Activated CD8-positive, alpha-beta memory T cell treated with anti-CD3 and anti-CD28 coated beads, Interleukin-2, amount 10 ng/mL, durations not matched to agents 7 days and 5 days (primary cell): ENCODE measurements at places on chromosomes 5 and 9. TPM values are rescaled to one million over a fixed set of nuclear protein-coding genes. Genes with fewer than 3 reads are reported as not detected.

GRCh38 chr5:31850981-31851689, 212.2 kb downstream of the PDZD2 start:
- no peak for DNase-seq

GRCh38 chr9:115133649-115134048, 15.7 kb upstream of the TNC start:
- DNase-seq = no peak

DNA sequence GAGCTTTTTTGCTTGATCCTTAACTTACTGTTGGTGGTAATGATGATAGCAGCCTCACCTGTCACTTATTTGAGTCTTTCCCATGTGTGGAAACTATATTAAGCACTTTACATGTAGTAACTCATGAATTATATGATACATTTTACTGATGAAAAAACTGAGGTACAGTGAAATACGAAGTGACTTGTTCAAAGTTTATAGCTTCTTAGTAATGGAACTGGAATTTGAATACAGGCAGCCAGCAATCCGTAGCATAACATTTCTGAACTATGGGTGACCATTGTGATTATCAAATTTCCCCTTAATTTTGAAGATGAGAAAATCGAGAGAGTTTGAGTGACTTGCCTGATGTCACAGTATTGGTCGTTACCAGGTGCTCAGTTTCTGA, 17.3 kb downstream of the SCAMP1 start:
- no peak for DNase-seq

GRCh38 chr9:35395076-35395705, 94.7 kb upstream of the RUSC2 start:
- peak; percentile 38 for DNase-seq

- DNase-seq = peak; percentile 77
Measured at GRCh38 chr5:55344392-55344992, 36.7 kb downstream of the MTREX start.

DNA sequence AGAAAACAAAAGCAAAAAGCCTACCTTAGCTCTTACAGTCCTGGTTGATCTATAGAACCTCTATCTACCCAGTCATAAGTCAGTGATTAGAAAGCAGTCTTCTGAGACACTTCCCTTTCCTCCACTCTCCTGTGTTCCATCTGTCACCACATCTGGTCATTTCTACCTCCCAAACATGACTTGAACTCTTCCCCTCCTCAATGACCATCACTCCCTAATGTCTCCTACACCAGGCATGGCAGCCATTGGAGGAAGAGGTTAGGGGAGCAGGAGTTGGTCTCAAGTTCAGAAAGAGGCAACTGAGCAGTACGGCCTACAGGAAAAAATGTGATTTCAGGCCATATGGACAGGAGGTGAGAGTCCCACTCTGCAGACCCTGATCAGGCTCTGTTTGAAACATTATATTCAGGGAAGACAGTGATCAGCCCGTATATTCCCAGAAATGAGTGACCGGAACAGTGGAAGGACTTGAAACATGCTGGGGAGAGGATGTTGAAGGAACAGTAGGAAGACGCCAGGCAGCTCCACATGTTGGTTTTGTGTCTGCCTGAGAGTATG, 12.0 kb downstream of the ABLIM3 start:
- DNase-seq = no peak

- no peak for DNase-seq
Measured at GRCh38 chr9:94725293-94725692, 1.2 kb upstream of the AOPEP start.

DNA sequence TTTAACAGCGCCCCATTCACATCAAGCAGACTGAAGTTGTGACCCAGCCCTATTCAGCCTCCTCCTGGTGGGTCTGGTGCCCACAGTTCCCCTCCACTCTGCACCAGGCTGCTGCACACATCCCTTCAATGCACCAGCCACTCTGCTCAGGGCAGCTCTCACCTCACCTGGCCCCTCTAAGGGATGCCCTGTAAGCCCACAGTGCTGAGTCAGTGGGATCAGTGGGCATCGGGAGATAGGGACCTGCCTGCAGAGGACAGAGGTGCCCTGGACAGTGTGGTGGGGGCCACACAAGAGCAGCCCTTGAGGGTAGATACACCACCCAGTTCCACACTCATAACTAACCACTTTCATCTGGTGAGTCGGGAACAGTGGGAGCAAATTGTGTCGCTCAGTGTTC, 38.3 kb upstream of the S1PR3 start:
- peak; percentile 8 for DNase-seq

DNA sequence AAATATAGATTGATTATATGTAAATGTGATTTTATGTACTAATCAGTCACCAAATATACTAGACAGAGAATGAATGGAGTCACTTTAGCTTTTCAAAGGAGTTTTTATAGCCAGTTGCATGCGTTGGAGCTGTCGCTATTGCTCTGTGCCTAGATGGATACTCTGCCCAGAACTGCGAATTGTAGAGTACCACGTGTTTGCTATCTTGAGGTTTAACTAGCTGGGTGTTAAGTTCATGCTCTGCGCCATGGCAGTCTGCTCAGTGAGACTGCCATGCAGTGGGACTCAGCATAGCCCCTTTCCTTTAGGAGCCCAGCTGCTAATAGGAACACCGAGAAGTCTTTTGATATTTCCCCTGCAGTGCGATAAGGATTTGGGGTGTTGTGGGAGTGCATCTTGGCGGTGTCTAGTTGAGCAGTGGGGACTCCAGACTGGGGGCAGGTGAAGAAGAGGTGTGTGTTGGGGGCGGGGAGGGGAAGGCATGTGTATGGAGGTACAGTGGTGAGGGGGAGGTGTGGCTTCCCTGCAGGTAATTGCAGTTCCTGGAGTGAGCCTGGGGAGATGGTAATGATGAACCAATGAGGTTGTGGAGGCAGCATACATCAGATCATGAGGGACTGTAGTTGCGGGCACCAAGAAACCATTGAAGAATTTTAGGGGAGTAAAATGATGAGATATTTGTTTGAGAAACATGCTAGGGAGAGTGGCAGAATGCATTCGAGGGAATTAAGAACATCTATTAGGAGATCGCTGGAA, 118.9 kb downstream of the TRIO start:
- no peak for DNase-seq

DNA sequence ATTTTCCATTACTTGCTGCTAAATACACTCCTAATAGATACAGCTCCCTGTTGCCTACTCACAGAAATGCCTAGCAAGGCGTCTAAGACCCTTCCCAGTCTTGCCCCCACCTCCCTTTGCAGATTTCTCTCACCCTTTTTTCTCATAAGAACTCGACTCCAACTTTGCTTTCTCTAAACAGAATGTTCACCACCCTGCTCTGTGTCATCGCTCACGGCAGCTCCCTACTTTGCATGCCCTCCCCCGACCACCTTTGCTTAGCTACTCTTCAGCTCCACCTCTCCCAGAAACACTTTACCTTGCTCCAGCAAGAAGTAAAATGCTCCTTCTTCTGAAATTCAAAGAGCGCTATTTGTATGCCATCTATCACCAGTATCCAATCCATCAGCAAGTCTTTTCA, 15.2 kb upstream of the PPP1R2B start:
- no peak for DNase-seq

DNA sequence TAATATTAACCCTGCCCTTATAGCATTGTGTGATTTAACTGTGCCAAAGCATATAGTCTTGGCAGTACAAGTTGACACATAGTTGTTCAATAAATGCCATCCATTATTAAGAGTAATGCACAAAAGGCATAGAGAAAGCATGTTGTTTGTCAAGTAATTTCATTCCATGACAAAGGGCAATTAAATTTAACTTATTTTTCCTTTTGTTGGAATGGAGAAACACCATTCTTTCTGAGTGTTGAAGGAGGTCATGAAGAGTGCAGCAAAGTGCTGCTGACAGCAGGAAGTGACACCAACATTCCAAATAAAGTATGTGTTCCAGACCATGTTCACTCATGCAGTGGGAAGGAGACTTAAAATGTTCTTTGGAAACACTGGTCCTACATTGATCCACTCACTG, 29.1 kb downstream of the ANKDD1B start:
- no peak for DNase-seq

DNA sequence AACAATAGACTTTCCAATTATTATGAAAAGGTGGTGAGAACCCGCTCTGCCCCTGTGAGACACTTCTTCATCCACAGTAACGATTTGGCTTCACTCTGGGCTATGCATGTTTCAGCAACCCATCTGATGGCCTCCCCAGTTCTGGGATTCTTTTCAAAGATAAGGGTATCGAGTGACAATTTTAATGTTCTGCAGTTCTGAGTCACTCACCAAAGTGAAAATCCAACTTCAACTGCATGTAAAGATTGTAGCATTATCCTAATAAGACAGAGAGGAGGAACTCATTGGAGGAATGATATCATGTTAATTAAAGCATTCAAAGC, 1078.3 kb upstream of the SEMA6A start:
- DNase-seq = no peak

DNA sequence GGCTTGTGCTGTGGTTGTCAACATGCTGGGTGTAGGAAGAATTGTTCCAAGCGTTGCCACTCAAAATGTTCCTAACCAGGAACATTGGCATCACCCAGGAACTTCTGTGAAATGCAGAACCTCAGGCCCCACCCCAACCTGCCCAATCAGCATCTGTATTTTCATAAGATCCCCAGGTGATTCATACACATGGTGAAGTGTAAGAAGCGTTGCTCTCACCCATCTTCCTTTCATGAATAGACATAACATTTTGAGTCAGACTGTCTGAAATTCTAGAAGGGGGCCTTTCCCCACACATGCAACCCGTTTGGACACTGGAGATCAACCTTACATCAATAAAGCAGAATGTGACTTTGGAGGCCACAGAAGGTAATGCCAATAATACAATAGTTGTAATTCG, 9.3 kb upstream of the AFAP1L1 start:
- no peak for DNase-seq

GRCh38 chr5:139681112-139681458, 32.9 kb downstream of the CXXC5 start:
- DNase-seq = no peak

GRCh38 chr5:110790673-110791072, 51.9 kb downstream of the SLC25A46 start:
- no peak for DNase-seq

- no peak for DNase-seq
Measured at GRCh38 chr5:58759745-58760144, 176.9 kb downstream of the RAB3C start.

- no peak for DNase-seq
Measured at GRCh38 chr5:136215812-136216211, 22.9 kb upstream of the SMIM32 start.

DNA sequence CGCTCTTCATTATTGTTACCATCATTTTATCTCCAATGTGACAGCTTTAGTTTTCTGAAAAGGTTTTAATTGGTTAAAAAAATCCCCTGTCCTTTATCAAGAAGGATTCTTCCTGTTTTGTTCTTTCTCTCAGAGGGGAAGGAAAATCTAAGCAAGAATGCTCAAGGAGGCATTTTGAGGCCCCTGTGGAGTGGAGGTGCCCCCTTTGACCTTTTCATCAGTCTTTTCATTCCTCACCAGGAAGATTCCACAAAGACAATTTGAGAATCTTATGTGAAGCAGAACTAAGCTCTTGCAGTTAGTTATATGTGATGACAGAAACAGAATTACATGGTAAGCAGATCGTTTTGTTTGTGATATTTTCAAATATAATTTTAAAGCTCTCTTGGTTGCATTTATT, 489.6 kb downstream of the MAN2A1 start:
- no peak for DNase-seq

DNA sequence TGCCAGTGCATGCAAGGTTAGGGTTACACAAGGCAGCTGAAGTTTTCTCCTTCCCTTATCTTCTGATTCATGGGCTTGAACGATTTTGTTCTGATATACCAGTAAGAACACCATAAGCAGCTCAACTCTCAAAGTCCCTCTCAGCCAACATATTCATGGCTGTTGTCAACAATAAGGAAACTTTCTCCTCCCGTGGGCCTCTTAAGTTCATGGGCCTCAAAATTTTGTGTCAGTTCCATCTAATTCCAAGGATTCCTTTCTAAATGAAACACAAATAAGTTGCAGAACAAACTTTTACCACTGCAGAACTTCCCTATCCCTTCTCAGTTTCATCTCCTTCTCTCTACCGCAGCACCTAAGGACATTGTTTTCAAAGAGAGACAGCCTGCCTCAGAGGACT, 23.6 kb upstream of the CAST start:
- no peak for DNase-seq

GRCh38 chr5:126970517-126971017, 59.8 kb downstream of the MARCHF3 start:
- no peak for DNase-seq

GRCh38 chr5:151224372-151224771, 480 bp upstream of the CCDC69 start:
- no peak for DNase-seq

DNA sequence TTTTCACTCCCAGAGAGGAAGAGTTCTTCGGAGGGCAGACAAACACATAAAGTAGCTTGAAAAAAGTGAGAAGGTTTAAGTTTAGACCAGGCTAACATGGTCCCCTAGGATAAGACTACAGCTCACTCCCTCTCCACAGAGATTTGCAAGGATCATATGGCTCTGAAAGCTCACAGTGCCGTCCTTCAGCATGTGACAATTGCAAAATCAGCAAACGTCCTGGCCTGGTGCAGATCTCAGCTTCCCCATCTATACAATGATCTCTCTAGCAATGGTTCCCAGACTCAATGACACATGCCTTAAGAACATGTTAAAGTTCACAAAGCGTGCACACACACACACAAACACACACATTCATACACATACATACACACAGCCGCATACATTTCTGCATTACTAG, 327.6 kb downstream of the ACTL7B start:
- no peak for DNase-seq

GRCh38 chr9:5633243-5633642, 4.3 kb downstream of the RIC1 start:
- no peak for DNase-seq

- no peak for DNase-seq
Measured at GRCh38 chr5:26700759-26701384, 337.5 kb downstream of the CDH9 start.

CERT1 gene
- 27.4 TPM for total RNA-seq

TMC1 gene
- total RNA-seq = not detected

WNK2 gene
- not detected for total RNA-seq

GRM6 gene
- total RNA-seq = not detected

OLFM1 gene
- not detected for total RNA-seq

DAB2 gene
- total RNA-seq = not detected

SHROOM1 gene
- 11.5 TPM for total RNA-seq

SMIM32 gene
- not detected for total RNA-seq

DBH gene
- total RNA-seq = not detected

LRRC19 gene
- total RNA-seq = not detected

PFN3 gene
- not detected for total RNA-seq

SPEF2 gene
- total RNA-seq = 14.1 TPM

LURAP1L gene
- not detected for total RNA-seq

PCDHGA11 gene
- not detected for total RNA-seq

GABRA1 gene
- total RNA-seq = not detected

OCLN gene
- 0.91 TPM for total RNA-seq

KCTD16 gene
- 0.19 TPM for total RNA-seq

ATP10B gene
- not detected for total RNA-seq
